ENCODE measurements at places on chromosomes 12 and 14. TPM values are rescaled to one million over a fixed set of nuclear protein-coding genes. Genes with fewer than 3 reads are reported as not detected.

GRCh38 chr12:48349471-48349870, 1.2 kb downstream of the ZNF641 start:
- no peak for DNase-seq

CCDC198 gene
- not detected for total RNA-seq

TMTC2 gene
- total RNA-seq: 3.0 TPM

STYX gene
- total RNA-seq: 18.7 TPM

TMCC3 gene
- 0.12 TPM for total RNA-seq

All from activated T-helper 1 cell treated with anti-CD3 and anti-CD28 coated beads, Interleukin-12 subunit alpha, Interleukin-12 subunit beta, Interleukin-2, Interleukin-4 antibody, amounts not matched to agents 30 ng/mL and 10 ng/mL and 1 ng/mL, durations not matched to agents 14 hours and 24 hours and 36 hours (primary cell).